ENCODE measurements at places on chromosomes 12 and 14.
A peak's percentile ranks its signal among the peaks of the same experiment; 100 is the strongest.

DNA sequence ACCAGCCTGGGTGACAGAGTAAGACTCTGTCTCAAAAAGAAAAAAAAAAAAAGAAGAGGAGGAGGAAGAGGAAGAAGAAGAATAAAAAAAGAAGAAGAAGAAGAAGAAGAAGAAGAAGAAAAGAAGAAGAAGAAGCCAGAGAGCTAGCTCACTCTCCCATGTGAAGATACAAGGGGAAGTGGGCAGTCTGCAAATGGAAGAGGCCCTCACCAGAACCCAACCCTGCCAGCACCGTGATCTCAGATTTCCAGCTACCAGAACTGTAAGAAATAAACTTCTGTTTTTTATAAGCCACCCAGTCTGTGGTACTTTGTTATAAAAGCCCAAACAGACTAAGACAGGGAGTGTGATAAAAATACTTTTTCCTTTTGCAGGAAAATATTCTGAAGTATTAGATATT lies 130.7 kb downstream of the ETNK1 start:
- DNase-seq: no peak

GRCh38 chr12:95963096-95963495 lies 20.0 kb downstream of the AMDHD1 start:
- no peak for DNase-seq

- no peak for DNase-seq
These were observed 336.4 kb downstream of the FOXG1 start for GRCh38 chr14:29102996-29103395.

GRCh38 chr12:11457996-11458645 lies 62.8 kb upstream of the PRB2 start:
- no peak for DNase-seq

DNA sequence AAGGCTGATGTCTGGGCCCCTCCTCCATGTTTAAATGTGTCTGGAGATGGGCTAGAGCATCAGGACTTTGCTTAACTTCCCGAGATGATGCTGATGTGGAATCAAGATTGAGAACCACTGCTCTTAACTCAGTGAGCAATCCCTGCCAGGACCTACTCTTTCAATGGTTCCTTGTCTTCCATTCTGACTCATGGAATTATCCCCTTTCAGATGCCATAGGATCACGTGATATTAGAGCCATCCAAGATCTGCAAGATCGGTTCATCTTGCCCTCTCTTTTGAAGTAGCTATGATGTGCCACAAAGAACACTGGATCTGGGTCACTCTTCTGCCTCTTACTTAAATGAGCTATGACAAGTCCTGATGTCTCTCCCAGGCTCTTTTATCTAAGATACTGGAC lies 96.8 kb downstream of the EXOC5 start:
- DNase-seq: no peak

GRCh38 chr14:54686871-54687749 lies 120.2 kb downstream of the SAMD4A start:
- DNase-seq: no peak

DNA sequence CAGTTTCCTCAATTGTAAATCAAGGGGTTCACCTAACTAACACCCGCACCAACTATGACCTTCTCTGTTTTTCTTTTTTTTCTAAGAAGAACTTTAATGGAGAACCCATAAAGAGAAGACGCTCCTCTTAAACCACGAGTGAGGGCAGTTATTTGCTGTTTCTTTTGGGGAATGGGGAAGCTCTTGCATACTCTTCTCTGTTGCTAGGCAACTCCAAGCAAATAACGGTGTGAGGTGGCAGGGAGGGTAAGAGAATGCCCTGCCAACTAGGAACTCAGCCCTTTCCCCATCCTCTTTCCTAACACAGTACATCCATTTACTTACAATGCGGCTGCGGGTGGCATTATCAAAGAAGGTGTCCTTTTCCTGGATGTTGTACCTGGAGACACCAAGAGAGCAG lies 114.9 kb downstream of the ANO2 start:
- DNase-seq: no peak

- DNase-seq: no peak
These were observed 1.7 kb upstream of the EIF4B start for GRCh38 chr12:53004582-53004981.

- DNase-seq: no peak
These were observed 38.3 kb downstream of the LRCOL1 start for GRCh38 chr12:132572106-132572505.

DNA sequence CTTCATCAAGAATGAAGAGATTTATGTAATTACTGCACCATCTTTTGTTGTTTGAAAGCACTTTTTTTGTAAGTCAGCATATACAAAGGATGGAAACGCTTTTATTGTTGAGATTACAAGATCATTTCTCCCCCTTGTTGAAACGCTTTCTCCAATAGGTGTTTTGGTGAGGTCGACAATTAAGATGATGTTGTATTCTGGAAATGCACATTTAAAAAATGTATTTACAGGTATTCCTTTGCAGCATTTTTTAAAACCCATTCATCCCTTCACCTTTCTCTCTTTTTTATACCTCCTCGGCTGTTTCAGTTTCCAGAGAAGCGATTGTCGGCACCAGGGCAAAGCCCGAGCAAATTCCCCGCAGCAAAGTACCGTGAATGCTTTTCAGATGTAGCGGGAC lies 499.9 kb downstream of the VRK1 start:
- DNase-seq: no peak

- no peak for DNase-seq
These were observed 17.1 kb upstream of the TSPAN11 start for GRCh38 chr12:30909349-30910037.

GRCh38 chr12:70486588-70486987 lies 120.5 kb downstream of the KCNMB4 start:
- DNase-seq: no peak

GRCh38 chr12:12626471-12626870 lies 14.8 kb downstream of the CREBL2 start:
- no peak for DNase-seq

GRCh38 chr14:91113829-91114078 lies at the start of gene DGLUCY:
Gene DGLUCY, plus strand, starts transcription at chr14:91114073. Its CDS starts 46,222 bp downstream, at chr14:91160295.
- no peak for DNase-seq

- no peak for DNase-seq
These were observed 154.4 kb upstream of the PDE3A start for GRCh38 chr12:20213723-20214625.

DNA sequence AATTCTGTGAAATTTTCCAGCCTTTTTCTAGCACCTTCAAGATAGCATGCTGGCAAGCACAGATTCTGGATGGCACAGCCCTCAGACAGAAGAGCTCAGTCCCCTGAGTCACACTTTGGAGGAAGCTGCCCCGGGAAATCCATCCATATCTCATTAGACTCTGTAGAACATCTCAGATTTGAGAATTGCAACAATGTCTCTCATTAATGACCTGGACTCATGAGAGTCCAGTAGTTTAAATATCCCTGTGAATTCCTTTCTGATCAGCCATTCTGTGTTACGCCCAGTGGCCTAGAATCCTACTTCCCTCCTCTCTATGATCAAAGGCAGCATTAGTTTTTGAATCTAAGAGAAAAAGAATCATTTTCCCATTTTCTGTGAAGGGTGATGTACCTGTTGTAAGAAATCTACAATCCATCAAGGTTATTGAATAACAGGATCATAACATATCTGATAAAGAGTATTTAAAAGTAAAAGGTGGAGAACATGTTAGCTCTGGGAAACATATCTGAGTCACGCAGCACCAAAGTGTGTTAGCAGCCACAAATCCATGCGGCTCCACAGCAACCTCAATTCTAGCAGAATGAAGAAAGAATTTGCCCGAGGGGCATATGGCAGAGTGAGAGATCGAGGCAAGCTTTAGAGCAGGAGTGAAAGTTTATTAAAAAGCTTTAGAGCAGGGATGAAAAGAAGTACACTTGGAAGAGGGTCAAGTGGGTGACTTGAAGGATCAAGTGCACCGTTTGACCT lies 855.6 kb upstream of the TMEM132C start:
- DNase-seq: no peak

- DNase-seq: no peak
These were observed 26.0 kb downstream of the XRCC3 start for GRCh38 chr14:103688906-103689902.

DNA sequence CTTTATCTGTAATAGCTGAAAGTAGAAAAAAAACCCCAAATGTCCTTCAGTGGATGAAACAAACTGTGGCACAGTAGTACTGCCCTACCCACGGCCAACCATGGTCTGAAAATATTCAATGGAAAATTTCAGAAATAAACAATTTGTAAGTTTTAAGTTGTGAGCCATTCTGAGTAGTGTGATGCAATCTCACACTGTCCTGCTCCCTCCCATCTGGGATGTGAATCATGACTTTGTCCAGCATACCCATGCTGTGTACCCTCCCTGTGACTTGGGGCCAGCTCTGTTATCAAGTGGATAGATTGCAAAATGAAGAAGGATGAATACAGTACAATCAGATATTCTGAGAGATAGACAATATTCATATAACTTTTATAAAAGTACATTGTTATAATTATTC lies 106.2 kb downstream of the SMOC1 start:
- DNase-seq: no peak

- DNase-seq: peak; percentile 33
These were observed 6.0 kb downstream of the PSMD9 start for GRCh38 chr12:121894633-121895032.

- no peak for DNase-seq
These were observed 222.7 kb upstream of the NOVA1 start for GRCh38 chr14:26820572-26820971.

- no peak for DNase-seq
These were observed 121.9 kb upstream of the FKBP4 start for GRCh38 chr12:2672863-2673262.

GRCh38 chr12:15662303-15662980 lies 126.7 kb downstream of the EPS8 start:
- DNase-seq: no peak

DNA sequence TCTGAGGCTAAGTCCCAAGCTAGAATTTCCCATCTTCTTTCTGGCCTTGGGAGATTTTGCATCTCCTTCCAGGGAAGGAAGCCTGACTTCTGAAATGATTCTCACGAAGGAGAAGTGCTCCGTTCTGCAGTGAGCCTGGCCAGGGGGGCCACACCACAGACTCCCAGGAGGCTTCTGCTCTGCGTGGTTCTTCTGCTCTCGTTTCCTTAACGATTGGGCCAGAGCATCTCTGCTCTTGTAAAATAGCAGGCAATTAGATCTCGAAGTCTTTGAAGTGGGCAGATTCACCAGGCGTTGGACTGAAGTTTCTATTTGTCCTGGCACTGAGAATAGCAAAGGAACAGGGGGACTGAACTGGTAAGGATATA lies 6.7 kb upstream of the BATF start:
- no peak for DNase-seq

- no peak for DNase-seq
These were observed 111.0 kb downstream of the MNAT1 start for GRCh38 chr14:60845523-60845922.

GRCh38 chr12:107571492-107571891 lies 114.1 kb upstream of the PWP1 start:
- DNase-seq: no peak

GRCh38 chr12:56679883-56680575 lies 8.1 kb downstream of the PTGES3 start:
- DNase-seq: no peak

DNA sequence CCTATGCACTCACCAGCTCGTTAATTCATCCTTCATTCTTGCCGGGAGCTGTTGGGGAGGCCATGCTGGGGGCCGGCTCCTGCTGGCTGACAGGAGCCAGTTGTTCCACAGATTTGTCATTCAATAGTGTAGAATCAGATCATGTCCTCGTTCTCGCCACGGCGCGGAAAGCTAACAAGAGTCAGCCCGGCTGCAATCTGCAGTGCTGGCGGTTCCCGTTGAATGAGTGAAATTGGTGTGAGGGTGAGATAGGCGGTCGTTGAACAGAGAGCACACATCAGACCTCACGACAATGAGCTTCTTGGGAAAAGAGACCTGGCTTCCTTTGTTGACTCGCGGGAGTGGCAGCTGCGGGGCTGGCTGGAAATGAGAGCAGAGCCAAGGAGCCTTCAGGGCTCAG lies 57.5 kb downstream of the KIF26A start:
- DNase-seq: no peak

DNA sequence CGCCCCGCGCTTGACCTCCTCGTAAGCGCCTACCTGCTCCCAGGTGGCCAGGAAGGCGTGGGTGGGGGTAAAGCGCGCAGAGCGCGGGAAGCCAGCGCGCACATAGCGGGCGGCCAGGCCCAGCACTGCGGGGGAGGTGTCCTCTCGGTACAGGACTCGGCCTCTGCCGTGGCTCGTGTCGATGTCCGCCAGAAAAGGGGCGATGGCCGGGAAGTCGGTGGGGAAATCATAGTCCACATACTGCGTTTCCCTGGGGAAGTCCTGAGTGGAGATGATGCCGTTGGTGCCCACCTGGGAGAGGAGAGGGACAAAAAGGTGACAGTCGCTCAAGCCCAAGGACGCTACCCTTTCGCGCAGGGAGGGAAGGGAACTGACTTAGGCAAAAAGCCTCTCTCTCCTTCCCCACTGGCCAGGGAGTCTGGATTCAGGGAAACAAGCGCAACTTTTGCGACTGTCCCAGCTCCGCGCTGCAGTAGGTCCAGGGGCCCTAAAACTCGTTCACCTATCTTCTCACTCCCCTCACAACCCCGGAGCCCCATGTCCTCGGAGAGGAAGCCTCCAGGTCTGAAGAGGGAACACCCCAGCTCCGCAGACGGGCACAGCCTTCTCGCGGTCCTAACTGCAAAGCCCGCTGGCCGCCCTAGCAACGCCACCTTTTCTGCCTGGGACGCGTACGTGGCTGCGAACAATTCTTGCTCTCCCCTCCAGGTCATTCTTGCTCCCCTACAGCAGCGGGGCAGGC lies 815 bp downstream of the NID2 start:
- DNase-seq: peak; percentile 61

DNA sequence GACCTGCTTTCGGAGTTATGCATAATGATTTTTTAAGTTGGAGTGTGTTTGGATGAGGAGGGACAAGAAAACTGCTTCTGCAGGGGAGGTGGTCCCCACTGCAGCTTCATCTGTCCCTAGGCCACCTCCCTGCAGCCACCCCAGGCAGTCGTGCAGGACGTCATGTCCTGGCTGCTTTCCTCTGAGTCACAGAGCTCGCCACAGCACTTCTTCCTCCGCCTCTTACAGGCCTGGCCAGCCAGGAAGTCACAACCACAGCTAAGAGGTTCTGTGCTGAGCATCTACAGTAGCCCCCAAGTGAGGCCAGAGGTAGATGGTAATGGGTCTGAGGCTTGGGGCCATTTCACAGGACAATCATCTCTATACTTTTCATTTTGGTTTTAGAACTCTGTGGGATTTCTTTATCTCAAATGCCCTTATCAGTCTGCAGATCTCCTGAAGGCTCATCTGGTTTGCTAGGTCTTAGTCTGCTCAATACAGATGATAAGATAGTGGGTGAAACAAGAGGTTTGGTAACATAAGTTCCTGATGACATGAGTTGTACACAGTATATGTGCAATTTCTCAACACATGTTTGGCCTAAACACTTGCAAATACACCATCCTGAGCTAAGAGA lies 106.4 kb downstream of the ARF6 start:
- no peak for DNase-seq

GRCh38 chr12:107684990-107685359 lies 624 bp upstream of the PWP1 start:
- no peak for DNase-seq

- DNase-seq: no peak
These were observed 60.9 kb upstream of the RFLNA start for GRCh38 chr12:124233846-124234640.

Data from nephron progenitor cell (in vitro differentiated cells).